ENCODE measurements at places on chromosomes 1 and 21.

DNA sequence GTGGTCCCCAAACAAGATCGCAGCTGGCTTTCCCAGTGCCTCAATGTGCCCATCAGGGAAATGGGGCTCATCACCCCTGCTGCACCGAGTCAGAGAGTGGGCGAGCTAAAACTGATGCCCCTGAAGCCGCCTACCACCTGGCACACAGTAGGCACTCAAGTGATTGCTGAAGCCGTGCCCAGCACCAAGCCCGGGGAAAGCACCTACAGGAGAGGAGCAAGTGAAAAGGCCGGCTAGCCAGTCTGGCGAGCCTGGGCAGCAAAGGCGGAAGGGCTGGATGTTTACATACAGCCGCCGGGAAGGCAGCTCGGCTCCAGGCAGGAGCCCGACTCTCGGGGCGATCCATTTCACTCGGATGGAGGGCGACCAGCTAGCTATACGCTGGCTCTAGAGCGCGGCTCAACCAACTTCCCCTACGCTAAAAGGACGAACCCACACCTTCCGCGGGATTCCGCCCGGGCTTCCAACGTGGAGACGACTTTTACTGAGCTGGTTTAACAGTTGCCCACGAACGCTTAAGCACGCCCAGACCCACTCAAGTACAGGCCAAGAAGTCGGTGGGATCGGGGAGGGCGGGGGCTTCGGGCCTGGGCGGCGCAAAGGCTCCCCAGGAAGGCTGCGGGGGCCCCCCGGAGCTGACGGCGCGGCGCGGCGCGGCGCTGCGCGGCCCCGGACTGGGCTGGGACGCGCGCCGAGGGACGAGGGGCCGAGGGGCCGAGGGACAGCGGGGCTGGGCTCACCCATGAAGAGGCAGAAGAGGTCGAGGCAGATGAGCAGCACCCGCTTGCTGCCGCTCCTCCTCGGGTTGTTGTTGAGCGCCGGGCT, 1.0 kb downstream of the PLPP3 start:
- peak; percentile 4 for DNase-seq

DNA sequence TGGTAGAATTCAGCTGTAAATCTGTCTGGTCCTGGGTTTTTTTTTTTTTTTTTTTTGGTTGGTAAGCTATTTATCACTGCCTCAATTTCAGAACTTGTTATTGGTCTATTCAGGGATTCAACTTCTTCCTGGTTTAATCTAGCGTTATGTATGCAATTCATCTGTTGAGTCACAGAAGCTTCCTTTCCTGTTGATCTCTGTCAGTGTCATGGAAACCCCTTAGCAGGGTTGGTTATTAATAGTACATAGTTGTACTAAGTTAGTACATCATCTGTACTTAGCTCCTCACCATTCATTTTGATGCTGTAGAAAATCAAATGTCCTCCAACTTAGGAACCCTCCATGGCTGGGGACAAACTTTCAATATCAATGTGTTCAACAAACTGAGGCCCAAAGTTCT, 51.0 kb upstream of the BARHL2 start:
- no peak for DNase-seq

GRCh38 chr1:201326710-201327109, 43.4 kb downstream of the PKP1 start:
- DNase-seq: no peak

GRCh38 chr1:9561429-9561828, 22.2 kb downstream of the SLC25A33 start:
- no peak for DNase-seq

GRCh38 chr1:150789396-150789795, 18.7 kb downstream of the CTSK start:
- DNase-seq: no peak

- DNase-seq: no peak
Observed at GRCh38 chr1:110285316-110285715, 53.9 kb upstream of the RBM15 start.

- DNase-seq: no peak
Observed at GRCh38 chr21:37800057-37800455, 116.2 kb downstream of the KCNJ6 start.

GRCh38 chr1:208189183-208189582, 55.0 kb downstream of the PLXNA2 start:
- DNase-seq: no peak

DNA sequence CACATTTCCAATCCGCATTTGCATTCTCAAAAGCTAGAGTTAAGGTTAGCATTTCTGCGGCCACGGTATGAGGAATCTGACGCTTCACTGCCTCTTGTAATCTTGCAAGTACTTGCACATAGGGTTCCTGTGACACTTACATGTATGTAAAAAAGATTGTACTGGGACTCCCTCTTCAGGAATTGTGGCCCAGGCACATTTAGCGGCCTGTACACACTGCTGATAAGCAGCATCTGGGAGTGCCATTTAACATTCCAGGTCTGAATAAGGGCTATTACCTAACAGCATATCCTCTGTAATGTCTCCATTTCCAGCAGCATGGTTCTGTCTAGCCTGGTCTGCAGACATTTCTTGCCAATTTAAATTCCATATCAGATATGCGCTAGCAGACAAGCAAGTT, 75.7 kb downstream of the AXDND1 start:
- no peak for DNase-seq

- DNase-seq: no peak
Observed at GRCh38 chr1:168271636-168272035, 9.0 kb upstream of the TBX19 start.
